Fibroblast of skin of left quadriceps (primary cell): ENCODE measurements at places on chromosomes 13 and 19.
A peak's percentile ranks its signal among the peaks of the same experiment; 100 is the strongest.

- DNase-seq, result no peak
These were observed 18.1 kb upstream of the GTF3A start for GRCh38 chr13:27406178-27406939.

DNA sequence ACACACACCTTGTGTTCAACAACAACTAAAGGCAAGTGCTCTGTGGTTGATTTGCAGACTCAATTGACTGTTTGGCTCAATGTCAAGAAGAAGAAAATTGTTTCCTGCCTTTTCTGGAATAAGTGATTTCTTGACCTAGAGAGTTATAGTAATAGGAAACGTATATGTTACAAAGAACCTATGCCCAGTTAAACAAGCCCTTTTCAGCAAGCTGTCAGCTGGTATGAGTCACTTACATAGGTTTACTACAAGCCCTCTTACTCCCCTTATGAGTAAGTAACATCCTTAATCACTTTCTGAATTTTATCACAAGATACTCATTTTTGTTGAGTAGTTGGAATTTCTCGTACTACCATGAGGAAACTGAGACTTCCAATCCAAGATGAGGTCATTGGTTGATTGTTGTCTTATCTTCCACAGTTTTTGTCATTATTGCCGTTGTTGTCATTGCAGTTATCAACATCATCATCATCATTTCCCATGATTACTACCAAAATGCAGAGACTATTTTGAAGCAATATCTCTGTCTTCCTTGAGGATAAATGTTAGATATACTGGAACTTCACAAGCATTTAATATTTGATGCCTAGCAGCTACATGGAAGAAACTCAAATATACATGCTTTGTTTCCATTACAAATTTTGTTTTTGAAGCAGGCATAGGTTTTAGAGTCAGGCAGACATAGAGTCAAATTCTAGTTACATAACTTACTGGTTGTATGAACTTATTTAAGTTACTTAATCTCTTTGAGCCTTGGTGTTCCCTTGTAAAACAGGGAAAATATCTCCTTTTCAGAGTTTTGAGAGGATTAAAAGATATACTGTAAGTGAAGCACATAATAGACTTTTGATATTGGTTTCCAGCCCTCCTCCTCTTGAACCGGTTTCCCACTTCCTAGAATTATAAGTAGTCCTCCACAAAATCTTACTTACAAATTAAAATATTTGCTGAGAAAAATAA lies 106.0 kb downstream of the RAP2A start:
- DNase-seq, result peak; percentile 48

DNA sequence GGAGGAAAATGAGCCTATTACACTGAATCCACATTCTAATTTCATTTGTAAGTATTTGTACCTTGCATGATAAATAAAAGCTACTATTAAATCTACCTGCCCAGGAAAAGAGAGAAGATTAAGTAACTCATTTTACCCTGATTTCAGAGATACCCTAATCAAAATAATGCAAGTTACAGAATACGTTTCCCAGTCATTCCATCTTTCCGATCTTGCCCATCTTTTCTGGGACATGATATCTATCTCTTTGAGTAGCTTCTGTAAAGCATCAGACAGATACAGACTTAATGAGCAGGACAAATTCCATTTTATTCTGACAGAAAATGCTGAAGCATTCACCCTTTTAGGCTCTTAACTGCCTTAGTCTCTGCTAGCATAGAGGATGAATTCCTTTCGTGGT lies 56.6 kb downstream of the SPRY2 start:
- no peak for DNase-seq

DNA sequence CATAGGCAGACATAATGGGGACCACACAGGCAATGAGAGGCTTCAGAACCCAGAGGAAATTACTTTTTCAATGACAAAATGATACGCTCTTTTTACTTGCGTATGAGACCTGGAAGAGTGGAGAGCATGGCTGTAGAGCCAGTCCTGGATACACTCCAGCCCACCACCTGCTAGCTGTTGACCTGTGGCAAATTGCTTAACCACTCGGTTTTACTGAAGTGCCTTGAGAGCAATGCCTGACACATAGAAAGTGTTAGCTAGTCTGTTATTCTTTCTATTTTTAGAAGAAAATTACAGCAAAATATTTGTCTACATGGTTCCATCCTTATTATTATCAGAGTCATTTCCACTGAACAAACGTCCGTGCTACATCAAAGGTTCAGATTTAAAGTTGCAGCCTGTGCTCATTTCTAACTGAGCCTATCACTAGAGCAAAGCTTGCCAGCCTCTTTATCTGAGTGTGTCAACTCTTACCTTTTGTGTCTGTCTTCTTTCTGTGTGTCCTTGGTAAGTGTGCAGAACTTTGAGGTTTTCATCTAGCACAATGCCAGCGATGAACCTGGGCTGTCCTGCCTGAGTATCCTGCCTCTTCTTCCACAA lies 9.6 kb upstream of the GPR183 start:
- no peak for DNase-seq

DNA sequence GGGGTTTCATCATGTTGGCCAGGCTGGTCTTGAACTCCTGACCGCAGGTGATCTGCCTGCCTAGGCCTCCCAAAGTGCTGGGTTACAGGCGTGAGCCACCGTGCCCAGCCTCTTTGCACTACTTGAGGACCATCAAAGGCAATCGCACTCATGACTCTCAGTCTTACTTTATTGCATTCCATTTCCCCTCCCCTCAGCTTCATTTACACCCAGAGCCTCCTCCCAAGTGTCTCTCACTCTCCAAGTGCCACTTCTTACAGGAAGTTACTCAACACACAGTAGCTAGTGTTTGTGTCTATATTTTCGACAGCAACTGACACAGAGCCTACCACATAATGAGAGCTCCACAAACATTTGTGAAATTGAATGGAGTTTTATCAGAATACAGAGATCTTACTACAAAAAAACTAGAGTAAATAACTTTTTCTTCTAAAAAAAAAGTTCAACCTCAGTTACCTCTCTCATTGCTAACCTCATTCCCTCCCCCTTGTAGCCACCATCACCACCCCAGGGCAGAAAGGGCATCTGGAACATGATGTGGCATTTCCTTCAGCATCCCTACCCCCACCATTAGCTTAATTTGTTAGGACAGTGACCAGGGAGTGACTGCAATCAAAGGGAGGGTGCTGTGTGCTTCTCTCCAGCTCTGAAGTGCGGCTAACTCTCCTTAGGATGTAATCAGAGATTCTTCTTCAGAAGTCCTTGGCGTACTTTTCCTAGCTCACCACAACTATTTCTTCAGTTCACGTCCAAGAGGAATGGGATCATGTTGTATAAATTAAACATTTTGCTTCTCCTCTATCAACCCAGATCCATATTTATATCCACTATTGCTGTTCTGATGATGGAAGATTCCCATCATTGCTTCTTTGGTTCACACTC lies 17.0 kb upstream of the RUBCNL start:
- DNase-seq, result no peak

GRCh38 chr19:2164020-2164998 lies 576 bp downstream of the DOT1L start:
- DNase-seq, result no peak

DNA sequence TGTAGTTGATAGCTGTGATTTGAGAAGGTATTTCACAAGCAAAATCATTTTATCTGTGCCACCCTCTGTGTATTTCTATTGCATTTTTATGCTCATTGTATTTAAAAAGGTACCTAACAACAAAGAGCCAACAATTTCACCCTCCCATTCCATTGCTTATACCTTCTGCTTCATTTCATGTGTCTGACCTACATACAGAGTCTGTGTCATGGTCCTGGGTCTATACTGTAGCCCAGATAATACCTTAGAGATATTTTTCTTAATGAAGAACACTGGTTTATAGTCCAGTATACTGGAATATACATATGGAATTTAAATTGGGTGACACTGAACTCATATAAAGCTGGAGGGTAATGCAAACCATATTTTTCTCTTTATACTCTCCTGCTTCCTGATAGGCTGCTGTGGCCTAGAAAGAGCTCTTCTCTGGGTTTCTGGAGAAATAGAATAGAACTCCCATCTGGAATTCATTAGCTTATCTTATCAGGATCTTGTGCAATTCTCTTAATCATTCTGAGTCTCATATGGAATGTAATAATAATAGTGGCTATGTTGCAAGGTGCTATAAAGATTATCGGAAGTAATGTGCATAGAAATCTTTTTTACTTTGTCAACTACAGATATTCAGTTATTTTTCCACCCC lies 31.8 kb upstream of the SPART start:
- DNase-seq, result peak; percentile 64

- DNase-seq, result no peak
These were observed 25.4 kb upstream of the GPR12 start for GRCh38 chr13:26785838-26786630.
